ENCODE measurements at places on chromosomes 3 and 15. TPM values are rescaled to one million over a fixed set of nuclear protein-coding genes. Genes with fewer than 3 reads are reported as not detected.
A peak's percentile ranks its signal among the peaks of the same experiment; 100 is the strongest.

MITF gene
- 0.30 TPM for total RNA-seq

DAZL gene
- 2.4 TPM for total RNA-seq

EPHA3 gene
- 0.33 TPM for total RNA-seq

CCR4 gene
- total RNA-seq, result not detected

PIAS1 gene
- 39.6 TPM for total RNA-seq

KIF23 gene
- total RNA-seq, result 68.6 TPM

GRCh38 chr3:52246264-52246620 is 683 bp downstream of the PPM1M start:
- DNase-seq, result no peak

GRCh38 chr3:51311055-51311454 is 74.0 kb upstream of the MANF start:
- peak; percentile 61 for DNase-seq

DNA sequence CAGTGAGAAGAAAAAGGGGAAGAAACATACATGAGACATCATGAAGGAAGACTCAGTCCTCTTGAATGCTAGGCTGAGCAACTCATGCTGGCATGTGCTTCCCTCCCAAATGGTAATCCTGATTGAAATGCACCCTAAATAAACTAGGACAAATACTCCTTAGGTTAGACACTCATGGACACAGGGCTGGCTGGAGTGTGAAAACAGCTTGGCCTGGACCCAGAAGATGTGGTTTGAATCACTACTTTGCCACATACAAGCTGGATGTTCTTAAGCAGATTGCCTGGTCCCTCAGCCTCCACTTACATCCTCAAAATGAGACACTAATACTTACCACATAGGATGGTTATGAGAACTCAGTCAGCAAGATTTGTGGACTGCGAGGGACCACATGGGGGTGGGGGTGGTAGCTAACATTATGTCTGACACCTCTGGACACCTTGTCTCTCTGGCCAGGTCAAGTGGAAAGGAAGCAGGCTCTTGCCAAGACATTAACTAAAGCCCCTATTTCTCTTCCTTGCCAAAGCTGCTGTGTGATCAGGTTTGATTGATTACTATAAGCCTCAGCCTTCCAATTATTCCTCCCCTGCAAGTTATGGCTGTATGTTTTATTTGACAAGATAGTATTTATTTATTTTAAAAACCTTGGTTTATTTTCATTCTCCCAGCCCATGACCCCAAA is 138.9 kb upstream of the SLC7A14 start:
- no peak for DNase-seq

DNA sequence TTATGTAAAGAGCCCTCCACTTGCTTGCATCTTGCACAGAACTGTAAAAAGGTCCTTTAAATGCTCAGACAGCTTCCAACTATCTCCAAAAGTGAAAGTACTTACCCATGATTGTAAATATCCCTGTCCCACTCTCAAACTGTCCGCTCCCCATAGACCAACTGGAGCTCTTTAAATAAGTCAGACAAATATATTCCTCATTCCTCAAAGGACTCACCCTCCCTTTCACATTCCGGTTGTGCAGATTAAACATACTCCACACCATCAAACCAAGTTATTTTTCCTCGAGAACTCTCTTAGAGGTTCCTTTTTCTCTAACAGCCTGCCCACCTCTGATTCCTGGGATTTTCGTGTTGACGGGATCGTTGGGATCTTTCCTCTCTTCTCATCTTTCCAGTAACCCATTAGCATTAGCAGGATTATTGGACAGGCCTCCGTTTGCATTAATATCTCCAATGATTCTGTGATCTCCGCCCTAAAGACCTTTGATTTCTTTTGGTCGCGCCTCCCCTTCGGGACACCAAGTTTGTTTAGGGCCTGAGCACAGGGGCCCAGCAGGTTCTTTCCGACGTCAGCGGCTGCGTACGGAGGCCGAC is 763 bp downstream of the GOLGB1 start:
- no peak for DNase-seq

DNA sequence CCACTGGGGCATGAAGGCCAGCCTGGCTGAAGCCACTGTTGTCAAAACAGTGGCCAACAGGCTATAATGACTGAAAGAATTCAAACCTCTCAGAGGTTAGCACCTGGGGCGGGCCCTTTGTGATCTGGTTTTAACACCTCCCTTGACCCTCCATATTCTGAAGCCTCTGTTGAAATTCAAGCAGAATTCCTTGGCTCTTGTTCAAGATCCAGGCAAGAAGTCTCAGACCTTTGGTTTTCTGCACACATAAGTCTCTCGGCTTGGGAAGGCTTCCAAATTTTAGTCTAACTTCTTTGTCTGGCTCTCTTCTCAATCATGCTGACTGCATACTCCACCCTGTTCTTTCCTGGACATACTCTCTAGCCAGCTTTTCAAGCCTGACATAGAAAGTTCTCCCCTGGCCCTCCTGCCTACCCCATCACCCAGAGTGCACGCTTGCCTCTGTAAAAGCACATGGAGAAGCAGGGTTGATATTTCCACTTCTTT is 144.5 kb downstream of the PDZRN3 start:
- DNase-seq, result no peak

- DNase-seq, result no peak
Observed at GRCh38 chr3:112508261-112508660, 9.0 kb upstream of the BTLA start.

GRCh38 chr3:94862703-94863102 is 799.8 kb downstream of the NSUN3 start:
- peak; percentile 21 for DNase-seq

DNA sequence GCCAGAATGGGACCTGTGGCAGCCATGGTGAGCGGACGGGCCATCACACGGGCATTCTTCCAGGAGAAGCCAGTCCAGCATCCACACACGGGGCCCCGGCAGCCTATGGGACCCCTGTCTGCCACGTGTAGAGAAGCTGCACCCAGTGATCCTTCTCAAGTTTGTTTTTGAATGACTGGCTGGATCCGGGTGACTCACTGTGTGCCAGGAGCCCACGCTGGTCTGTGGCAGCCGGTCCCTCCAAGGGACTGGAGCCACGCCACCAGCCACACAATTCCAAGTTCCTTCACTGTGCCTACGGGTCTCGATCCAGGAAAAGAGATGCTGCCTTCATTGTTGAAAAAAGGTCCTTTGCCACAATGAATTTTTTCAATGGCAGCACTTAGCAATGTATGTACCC is 58.1 kb downstream of the ATP10A start:
- no peak for DNase-seq

DNA sequence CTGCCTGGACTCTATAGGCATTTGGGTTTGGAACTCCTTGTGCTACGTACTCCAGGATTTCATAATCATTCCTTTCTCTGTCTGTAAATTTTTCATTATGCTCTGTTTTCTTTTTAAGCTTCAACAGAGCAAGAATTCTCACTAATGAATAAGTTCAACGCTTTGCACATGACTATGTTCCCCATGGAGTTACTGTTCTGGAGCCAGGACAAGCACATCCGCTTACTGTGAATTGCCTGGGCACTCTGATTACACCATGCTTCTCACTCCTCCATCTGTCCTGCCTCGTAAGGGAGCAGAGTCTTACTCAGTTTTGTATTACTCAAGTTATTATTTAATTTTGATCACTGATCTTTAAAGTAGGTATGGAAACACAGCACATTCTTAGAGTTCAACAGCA is 472.7 kb downstream of the RAP2B start:
- no peak for DNase-seq
